ENCODE measurements at places on chromosomes 12 and 14.

GRCh38 chr12:124864326-124864752 is 675 bp upstream of the SCARB1 start:
- DNase-seq = no peak

DNA sequence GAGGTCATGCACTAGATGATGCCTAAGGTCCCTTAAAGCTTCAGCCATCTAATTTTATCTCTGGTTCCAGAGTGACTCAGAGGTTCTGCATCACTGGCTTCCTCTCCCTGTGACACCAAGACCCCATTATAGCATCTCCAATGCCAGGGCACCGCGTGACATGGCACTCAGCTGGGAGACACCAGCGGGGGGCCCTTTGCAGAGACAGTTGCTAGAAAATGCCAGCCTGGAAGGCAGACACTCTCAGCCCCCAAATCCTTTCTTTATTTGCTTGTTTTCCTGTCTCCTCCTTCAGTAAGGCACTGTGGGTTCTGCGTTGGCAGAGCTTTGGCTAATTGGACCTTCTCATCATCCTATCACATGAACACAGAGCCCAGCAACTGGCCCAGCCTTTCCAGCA is 123.5 kb upstream of the VRK1 start:
- DNase-seq = no peak

DNA sequence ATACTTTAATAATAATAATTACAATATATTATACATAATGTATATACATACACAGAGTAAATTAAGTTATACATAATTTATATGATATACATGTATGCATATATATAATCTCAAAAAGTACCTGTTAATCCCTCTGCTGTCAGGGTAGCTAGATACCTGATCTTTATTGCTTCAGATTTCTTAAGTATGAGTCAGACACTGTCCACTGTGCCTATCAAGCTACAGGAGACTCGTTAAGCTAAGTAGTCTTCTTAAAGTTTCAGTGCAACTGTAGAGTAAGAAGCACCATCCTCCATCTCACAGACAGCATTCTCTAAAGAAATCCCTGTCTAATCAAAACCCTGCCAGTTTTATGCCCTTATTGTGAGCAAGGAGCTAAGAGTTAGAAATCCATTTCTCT is 428.7 kb downstream of the RERGL start:
- DNase-seq = no peak

GRCh38 chr12:98329589-98329988 is 185.8 kb upstream of the TMPO start:
- no peak for DNase-seq

DNA sequence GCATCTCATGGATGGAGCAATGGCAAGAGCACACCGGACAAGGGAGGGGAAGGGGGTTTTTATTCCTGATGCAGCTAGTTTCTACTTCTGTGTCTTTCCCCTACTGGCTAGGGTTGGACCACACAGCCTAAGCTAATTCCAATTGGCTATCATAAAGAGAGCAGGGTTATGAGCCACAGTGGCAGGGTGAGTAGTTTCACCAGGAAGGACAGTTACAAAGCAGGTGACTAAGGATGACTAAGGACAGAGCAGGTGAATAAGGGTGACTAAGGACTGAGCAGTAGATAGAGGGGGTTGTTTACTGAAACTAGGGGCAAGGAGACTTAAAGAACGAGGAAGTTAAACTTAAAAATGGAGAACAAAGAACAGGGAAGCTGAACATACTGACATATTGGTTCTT is 321.4 kb upstream of the SEL1L start:
- no peak for DNase-seq

GRCh38 chr14:68337279-68337678 is 455.6 kb downstream of the ZFP36L1 start:
- DNase-seq = no peak

GRCh38 chr14:36069535-36069900 is 107.0 kb downstream of the PTCSC3 start:
- peak; percentile 39 for DNase-seq

DNA sequence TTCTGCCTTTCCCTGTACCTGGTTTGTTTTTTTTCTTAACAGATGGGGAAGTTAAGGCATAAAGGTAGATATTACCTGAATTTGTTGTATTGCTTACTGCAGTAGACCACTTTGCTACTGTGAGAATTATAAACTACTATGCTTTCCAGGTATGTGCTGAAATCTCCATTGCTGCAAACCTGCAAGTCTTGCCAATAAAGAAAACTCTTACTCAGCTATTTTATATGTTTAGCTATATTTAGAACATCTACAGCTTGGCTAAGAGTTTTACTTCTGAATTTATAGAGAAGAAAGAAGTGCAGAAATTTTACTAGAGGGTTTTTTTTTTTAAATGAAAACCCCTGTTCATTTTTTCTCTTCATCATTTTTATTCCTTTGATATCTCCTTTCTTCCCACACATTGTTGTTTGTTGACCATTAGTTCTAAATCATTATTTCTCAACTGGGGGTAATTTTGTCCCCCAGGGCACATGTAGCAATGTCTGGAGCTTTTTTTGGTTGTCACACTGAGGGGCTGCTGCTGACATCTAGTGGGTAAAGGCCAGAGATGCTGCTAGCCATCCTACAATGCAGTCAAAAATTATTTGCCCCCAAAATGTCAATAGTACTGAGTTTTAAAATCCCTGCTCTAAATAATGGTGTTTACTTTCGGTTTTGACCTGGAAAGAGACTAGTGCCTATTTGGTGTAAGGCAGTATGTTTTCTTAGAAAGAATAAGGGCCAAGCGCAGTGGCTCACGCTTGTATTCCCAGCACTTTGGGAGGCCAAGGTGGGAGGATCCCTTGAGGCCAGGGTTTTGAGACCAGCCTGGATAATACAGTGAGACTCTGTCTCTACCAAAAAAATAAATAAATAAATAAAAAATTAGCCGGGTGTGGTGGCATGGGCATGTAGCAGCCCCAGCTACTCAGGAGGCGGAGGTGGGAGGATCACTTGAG is 48.6 kb downstream of the PCNX1 start:
- DNase-seq = no peak

DNA sequence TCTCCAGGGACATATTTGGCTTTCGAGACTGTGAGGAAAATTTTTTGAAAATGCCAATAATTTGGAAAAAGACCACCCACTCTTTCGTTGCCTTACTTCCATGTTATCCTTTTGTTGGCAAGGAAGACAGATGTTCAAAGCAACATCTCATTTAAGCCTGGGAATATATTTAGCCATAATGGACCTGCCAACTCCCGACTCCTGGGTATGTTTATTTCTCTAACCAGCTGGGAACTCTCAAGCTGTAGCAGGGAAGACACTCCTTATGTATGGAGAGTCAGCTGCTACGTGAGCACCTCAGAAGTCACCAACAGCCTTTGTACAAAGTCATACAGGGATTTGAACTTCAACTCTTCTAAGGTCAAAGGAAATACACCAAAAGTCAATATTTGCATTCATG is 96.5 kb upstream of the DAAM1 start:
- no peak for DNase-seq

- DNase-seq = no peak
Observed at GRCh38 chr12:48119834-48120195, 651 bp downstream of the PFKM start.
